ENCODE measurements at places on chromosomes 7 and 10.
A peak's percentile ranks its signal among the peaks of the same experiment; 100 is the strongest.

GRCh38 chr7:157425137-157425731 lies 88.4 kb downstream of the DNAJB6 start:
- no peak for DNase-seq

DNA sequence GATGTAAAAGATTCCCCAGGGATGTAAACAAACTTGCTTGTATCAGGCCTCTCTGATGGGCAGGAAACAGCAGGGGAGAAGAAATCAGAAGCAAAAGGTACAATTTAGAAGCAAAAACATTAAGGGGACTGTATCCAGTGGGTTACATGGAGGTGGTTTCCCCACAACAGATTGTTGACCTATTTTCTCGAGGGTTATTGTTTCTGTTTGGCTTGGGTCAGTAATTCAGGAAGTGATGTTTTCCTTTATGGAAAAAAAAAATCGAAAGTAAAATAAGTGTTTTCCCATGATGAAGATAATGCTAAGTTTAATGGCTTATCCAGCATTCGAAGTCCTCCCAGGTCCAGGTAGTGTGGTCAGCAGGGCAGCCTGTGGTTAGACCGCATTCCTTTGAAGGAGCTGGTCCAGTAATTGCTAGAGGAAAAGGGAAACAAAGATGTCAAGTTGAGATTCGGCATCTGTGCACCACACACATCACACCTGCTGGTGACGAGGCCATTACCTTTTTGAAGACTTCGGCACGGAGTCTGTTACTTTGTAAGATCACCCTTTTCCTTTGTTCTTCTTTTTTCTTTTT lies 37.3 kb upstream of the ADAM12 start:
- no peak for DNase-seq

DNA sequence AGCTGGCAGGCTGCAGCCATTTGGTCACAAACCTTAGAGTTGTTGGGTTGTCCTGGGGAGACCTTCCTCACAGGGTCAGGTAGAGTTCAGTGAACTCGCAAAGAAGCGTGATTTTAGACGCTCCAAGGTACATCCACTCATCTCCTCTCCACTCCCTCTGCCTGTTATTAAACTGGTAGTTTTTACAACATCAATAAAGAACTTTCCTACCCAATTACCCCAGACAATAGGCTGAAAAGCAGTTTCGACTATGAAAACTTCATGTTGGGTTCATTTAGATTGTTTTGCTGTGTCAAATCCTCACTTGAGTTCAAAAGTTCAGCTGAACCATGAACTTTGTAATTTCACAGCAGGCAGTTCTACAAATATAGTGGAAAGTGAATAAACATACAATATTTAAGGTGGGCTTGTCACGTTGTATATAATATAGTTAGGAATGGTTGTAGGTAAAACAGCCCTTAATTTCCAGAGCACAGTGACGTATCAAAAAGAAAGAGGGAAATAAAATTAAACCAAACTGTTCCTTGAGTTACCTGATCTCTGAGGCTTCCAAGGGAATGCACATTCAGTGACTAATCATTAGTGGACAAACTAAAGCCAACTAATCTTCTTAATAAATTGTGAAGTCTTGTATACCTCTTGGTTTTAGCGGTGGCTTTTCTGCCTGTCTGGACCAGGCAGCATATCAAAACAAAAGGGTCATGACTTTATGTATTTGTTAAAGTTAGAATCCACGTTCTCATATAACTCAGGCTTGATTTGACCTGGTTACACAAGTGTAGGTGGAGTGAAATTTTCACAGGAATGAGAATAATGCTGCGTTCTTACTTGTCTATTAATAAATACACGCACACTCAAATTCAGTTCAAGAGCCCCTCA lies 100.5 kb downstream of the CYP26A1 start:
- no peak for DNase-seq

GRCh38 chr7:110786328-110786965 lies 304.5 kb upstream of the LRRN3 start:
- no peak for DNase-seq

- DNase-seq = no peak
These were observed 40.5 kb downstream of the TBATA start for GRCh38 chr10:70744617-70745143.

- DNase-seq = no peak
These were observed 976 bp downstream of the NAT16 start for GRCh38 chr7:101179117-101179516.

- no peak for DNase-seq
These were observed 900.6 kb downstream of the KCNMA1 start for GRCh38 chr10:76736815-76737618.

GRCh38 chr7:711093-711921 lies 15.2 kb upstream of the DNAAF5 start:
- DNase-seq = no peak

GRCh38 chr10:118977835-118978234 lies 51.7 kb upstream of the NANOS1 start:
- DNase-seq = no peak

GRCh38 chr7:143479055-143479766 lies 1.5 kb downstream of the TAS2R41 start:
- no peak for DNase-seq

- DNase-seq = no peak
These were observed 61.1 kb upstream of the NPSR1 start for GRCh38 chr7:34596887-34597286.

DNA sequence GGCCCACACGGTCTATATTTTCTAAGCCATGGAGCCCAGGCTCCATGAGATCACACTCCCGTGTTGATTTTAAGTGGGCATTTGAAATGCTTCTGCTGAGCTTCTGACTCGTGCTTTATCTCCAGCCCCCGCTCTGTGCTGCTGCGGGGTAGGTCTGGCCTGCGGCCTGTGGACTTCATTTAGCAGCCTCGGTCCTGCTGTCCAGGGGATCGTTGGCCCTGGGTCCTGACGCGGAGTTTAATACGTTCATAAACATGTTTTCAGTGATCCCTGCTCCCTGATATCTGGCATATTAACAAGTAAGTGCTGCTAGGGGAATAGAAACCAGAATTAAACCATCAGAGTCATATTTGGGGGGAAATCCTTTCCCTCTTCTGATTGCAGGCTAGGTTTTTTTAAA lies 540.3 kb upstream of the MGMT start:
- DNase-seq = no peak

GRCh38 chr7:84784450-84784849 lies 402.4 kb downstream of the SEMA3D start:
- no peak for DNase-seq

DNA sequence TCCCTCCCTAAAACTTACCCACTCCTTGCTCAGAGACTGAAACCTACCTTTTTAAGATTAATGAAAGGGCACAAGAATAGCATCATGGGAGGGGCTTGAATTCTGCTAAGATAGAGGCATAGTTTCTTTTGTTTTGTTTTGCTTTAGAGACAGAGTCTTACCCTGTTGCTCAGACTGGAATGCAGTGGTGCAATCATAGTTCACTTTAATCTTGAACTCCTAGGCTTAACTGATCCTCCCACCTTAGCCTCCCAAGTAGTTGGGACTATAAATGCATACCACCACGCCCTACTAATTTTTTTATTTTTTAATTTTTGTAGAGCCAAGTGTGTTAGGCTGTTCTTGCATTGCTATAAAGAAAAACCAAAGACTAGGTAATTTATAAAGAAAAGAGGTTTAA lies 17.7 kb upstream of the DNMBP start:
- no peak for DNase-seq

DNA sequence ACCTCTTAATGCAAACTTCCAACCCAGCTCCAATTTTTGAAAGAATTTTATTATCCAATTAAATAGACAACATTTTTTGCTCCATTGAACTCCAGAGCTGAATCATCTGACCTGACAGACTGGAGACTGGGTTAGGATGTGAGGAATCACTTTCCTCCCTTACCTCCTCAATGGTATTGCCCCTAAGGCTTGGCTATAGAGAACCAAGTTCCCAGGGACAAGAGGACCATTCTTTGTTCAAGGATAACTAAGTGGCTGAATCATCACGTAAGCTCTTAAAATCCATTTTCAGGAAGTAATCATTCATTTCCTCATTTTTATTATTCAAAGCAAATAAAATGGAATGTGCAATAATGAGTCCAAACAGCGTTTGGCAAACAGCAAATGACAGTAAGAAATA lies 335.1 kb downstream of the GATA3 start:
- DNase-seq = no peak

- DNase-seq = no peak
These were observed 48.1 kb upstream of the WNT16 start for GRCh38 chr7:121280656-121281055.

GRCh38 chr10:128567551-128567950 lies 441.3 kb upstream of the MKI67 start:
- DNase-seq = no peak

DNA sequence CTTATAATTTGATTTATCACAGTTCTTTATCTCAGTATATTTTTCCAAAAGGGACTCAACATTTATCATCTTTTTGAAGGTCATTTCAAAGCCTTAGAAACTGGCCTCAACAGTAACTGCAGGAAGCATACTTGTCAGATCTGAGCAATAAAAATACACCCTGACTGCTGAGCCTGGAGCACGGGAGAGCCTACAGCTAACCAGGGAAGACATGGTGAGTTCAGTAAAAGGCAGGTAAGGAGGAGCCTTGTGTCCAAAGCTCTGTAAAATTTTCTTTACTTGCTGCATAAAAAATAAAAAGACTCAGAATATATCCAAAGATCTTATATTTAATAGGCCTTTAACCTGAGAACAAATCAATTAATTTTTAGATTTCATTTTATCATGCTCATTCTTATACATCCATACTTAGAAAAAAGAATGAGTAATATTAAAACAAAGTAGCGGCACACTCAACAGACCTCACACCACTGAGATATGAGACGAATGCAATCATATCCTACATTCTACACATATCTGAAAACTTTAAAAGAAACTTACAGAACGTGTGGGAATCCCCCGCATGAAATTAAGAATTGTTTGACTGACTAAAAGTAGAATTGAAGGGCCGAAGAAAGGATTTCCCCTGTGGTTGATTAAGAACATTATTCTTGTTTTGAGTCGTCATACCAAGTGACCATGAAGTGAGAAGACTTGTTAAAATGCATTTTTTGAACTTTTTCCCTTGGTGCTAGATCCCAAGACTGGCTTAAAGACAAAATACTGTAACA lies 296.4 kb upstream of the MKLN1 start:
- DNase-seq = no peak

DNA sequence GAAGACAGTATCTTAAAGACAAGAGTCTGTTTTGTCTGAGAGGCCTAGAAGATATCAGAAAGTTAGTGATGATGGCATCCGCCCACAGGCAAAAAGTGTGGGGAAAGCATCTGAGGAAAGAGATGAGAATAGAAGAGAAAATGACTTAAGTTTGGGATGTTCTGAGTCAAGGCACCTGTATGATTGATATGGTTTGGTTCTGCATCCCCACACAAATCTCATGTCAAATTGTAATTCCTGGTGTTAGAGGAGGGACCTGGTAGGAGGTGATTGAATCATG lies 568.2 kb upstream of the MGMT start:
- no peak for DNase-seq

DNA sequence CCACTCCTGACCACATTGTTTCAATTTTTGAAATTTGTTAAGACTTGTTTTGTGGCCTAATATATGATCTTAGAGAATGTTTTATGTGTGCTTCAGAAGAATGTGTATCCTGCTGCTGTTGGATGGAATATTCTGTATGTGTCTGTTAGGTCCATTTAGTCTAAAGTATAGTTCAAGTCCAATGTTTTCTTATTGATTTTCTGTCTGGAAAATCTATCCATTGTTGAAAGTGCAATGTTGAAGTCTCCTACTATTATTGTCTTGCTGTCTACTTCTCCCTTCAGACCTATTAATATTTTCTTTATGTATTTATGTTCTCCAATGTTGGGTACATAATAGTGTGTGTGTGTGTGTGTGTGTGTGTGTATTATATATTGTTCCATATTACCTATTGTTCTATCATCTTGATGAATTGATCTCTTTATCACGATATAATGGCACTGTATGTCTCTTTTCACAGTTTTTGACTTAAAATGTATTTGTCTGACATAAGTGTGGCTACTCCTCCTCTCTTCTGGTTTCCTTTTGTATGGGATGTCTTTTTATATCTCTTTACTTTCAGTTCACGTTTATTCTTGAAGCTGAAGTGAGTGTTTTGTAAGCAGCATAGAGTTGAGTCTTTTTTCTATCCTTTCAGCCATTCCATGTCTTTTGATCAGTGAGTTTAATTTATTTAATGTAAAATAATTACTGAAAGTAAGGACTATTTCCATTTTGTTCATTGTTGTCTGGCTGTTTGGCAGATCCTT lies 61.3 kb downstream of the AKR1D1 start:
- DNase-seq = no peak

DNA sequence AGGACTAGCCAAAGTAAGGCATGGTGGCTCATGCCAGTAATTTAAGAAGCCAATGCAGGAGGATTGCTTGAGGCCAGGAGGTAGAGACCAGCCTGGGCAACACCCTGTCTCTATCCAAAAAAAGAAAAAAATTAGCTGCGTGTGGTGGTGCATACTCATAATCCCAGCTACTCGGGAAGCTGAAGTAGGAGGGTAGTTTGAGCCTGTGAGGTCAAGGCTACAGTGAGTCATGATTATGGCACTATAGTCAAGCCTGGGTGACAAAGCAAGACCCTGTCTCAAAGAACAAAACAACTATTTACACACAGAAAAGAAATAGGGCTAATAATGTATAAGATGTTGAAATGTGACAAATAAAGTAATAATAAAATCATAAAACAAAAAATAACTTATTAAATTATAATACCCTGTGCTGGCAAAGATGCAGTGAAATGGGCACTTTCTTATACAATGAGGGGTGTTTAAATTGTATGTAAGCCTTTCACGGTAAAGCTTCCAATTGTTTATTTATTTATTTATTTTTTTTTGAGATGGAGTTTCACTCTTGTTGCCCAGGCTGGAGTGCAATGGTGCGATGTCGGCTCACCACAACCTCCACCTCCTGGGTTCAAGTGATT lies 175.2 kb downstream of the TPST1 start:
- no peak for DNase-seq

GRCh38 chr10:42753126-42753506 lies 29.5 kb upstream of the BMS1 start:
- peak; percentile 47 for DNase-seq

- DNase-seq = no peak
These were observed 3.8 kb upstream of the CH25H start for GRCh38 chr10:89210794-89211425.

- DNase-seq = no peak
These were observed 260.4 kb downstream of the SEMA3A start for GRCh38 chr7:83934118-83934734.

DNA sequence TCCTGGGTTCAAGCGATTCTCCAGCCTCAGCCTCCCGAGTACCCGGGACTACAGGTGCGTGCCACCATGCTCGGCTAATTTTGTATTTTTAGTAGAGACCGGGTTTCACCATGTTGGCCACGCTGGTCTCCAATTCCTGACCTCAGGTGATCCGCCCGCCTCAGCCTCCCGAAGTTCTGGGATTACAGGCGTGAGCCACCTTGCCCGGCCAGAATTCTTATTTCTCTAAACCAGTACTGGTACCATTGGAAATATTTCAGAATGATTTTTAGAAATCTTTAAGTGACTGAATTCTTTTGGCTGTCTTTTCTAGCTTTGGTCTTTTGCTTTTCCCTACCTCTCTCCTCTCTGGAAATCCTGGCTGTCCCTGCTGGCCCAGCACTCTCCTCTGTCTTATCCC lies 2.8 kb downstream of the GNAI1 start:
- DNase-seq = no peak

GRCh38 chr7:16916105-16916639 lies 34.4 kb upstream of the AGR3 start:
- no peak for DNase-seq

All from effector CD4-positive, alpha-beta T cell (primary cell).